Erythroblast (primary cell): ENCODE measurements at places on chromosomes 3 and 15.

DNA sequence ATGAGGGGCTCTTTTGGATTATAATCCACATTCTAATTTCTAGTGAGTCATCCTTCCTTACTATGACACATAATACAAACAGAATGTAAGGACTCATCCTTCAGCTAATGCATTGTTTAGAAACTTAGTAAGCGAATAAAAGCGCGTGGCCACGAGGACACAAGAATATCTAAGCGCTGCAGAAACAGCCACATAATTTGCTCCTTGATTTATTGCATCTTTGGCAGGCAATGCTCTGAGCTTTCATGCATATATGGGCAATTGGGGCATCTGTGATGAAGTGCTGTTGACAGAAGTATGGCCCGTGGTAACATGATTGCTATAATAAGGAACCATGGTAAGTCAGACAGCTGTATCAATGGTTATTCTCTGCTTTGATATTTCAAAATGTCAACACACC is 191.3 kb upstream of the ZNF385D start:
- no peak for DNase-seq

- DNase-seq, result no peak
These were observed 218.5 kb upstream of the CMC1 start for GRCh38 chr3:28022916-28023315.

DNA sequence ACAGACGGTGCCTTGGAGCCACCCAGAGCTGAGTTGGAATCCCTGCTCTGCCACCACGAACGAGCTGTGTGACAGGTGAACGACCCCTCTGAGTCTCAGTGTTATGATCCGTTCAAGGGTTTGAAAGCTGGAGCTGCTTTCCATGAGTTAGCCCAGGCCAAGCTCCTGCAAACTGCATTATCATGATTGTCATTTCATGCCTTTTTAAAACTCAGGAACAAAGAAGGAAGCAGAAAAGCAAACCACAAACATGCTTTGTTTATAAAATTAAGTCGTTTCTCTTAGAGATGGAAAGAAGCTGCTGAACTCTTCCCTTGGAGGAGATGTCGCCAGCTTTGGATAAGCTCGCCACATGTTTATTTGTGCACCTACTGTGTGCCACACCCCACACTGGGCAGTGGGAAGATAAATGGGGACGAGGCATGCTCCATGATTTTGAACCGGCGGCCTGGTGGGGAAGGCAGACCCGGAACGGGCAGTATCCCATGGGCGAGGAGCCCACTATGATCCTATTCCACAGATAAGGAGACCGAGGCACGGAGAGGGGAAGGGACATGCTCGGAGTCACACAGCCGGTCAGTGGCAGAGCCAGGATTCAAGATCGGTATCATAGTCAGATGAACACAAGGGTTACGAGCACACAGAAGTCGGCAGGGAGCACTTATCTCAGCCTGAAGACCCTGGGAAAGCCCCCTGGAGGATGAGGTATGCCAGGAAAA is 15.9 kb downstream of the HRH1 start:
- no peak for DNase-seq

DNA sequence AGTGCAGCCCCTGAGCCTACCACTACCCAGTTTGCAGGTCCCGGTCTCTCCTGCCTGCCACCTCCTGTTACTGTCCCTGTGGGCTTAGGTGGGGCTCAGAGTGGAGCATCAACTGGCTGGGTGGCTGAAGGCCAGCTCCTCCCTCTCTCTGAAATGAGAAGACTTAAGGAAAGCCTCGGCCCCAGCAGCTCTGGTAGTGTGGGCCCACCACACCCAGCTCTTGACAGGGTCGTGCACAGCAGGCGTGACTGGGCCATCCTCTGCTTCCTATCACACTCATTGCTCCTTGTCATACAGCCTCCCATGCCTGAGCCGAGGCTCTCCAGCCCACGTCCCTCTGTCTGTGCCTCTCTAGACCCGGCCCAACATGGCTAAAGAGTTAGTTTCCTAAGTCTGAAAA is 142.7 kb upstream of the LINGO1 start:
- DNase-seq, result no peak

- no peak for DNase-seq
These were observed 333.1 kb downstream of the RORA start for GRCh38 chr15:60895986-60896385.

GRCh38 chr3:188861842-188862744 is 309.7 kb upstream of the TPRG1 start:
- DNase-seq, result no peak
